H1 (cell line): ENCODE measurements at places on chromosomes 2 and 18. TPM values are rescaled to one million over a fixed set of nuclear protein-coding genes. Genes with fewer than 3 reads are reported as not detected.

CYP26B1 gene
- total RNA-seq, result 0.36 and 0.69 TPM in 2 replicates

DNA sequence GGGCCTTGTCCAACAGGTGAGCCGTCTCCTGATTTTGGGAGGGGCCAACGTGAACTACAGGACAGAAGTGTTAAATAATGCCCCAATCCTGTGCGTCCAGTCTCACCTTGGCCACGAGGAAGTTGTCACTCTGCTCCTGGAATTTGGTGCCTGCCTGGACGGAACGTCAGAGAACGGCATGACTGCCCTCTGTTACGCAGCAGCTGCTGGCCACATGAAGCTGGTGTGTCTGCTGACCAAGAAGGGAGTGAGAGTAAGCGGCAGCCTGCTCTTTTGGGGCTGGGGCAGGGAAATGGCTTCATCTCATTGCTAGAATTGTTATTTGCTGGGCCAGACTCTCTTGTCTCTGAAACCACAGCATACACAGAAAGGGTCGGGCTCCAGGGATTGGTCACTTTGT lies 92.3 kb downstream of the WDSUB1 start:
- DNase-seq, result no peak

DNA sequence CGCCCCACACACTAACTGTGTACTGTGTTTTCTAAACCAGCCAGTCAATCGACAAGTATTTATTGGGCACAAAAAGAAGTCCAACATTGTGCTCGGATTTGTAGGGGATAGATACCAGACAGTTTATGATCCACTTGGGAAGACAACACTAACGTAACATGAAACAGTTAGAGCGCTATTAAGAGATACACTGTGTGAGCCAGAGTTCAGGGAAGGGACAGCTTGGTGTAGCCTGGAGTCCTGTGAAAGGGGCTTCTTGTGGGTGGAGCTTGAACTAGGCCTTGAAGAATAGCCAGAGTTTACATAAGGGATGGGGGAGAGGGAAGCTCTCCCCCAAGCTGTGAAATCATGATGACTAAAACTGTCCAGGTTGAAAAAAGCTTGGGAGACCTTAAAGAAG lies 176.4 kb upstream of the TCF4 start:
- DNase-seq, result no peak

- DNase-seq, result no peak
Observed at GRCh38 chr2:26988058-26988860, 17.8 kb downstream of the MAPRE3 start.

GRCh38 chr2:175206866-175207265 lies 25.4 kb upstream of the ATP5MC3 start:
- DNase-seq, result no peak
